ENCODE measurements at places on chromosomes 1 and 21.
A peak's percentile ranks its signal among the peaks of the same experiment; 100 is the strongest.

DNA sequence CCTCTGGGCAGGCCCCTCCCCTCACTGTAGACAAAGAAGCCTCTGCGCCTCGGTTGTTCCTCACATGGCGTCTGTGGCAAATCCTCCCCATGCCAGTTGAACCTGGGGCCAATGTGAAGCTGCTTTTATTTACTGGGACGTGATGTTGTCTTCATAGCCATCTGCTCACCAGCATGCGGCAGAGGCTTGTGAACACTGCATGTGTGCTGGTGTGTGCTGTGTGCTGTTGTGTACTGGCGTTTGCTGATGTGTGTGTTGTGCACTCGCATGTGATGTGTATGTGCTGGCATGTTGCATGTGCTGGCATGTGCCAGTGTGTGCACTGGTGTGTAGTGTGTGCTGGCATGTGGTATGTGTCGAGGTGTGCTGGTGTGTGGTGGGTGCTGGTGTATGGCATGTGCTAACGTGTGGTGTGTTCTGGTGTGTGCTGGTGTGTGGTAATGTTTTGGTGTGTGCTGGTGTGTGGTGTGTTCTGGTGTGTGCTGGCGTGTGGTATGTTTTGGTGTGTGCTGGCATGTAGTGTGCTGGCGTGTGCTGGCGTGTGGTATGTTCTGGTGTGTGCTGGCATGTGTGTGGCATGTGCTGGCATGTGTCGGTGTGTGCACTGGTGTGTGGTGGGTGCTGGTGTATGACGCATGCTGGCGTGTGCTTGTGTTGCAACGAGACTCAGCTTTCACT, 37.2 kb upstream of the TRAPPC10 start:
- DNase-seq, result no peak

DNA sequence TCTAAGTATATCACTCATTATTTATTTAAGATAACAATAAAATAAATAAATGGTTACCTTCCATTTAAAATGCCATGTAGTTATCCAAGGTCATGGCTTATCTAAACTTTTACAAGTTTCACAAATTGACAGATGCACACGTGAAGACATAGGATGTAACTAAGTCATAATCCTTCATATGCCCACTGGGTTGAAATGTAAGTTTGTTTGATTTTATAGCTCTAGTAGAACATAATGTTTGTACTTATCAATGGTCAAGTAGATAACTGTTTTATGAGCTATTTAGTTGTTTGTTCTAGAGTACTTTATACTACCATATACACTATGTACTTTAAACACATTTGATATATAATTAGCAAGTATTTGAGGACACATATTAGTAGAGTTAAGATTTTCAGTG, 43.0 kb downstream of the ITGB3BP start:
- no peak for DNase-seq

DNA sequence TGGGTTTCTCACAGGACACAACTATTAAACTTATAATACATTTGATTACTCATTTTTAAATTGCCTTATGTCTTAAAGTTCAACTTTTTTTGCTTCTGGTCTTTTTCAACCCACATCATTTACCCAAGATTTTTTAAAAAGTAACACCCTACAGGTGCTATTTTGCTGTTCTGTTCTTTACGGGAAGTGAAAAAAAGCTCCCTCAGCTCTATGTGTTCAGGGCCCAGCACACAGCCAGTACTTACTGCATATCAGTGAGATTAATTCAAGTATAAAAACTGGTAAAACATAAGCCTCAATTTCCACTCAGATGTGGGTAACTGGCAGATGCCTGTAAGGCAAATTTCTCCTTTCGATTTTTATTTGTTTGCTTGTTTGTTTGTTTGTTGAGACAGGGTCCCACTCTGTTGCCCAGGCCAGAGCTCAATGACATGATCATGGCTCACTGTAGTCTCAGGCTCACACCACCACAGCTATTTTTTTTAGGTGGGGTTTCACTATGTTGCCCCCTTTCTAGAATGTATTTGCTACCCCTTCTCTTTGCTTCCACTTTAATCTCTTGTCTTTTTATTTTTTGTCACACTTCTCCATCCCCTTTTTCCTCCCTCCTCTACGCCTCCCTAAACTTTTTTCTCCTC, 20.3 kb downstream of the RNASEL start:
- no peak for DNase-seq

- DNase-seq, result peak; percentile 93
These were observed 125.3 kb downstream of the TRABD2B start for GRCh38 chr1:47871799-47872353.

- no peak for DNase-seq
These were observed 315.2 kb downstream of the AJAP1 start for GRCh38 chr1:4969556-4970129.

- DNase-seq, result no peak
These were observed 1.8 kb upstream of the C1orf74 start for GRCh38 chr1:209786146-209786545.

- DNase-seq, result no peak
These were observed 213.8 kb downstream of the GRIK1 start for GRCh38 chr21:29726044-29726443.

DNA sequence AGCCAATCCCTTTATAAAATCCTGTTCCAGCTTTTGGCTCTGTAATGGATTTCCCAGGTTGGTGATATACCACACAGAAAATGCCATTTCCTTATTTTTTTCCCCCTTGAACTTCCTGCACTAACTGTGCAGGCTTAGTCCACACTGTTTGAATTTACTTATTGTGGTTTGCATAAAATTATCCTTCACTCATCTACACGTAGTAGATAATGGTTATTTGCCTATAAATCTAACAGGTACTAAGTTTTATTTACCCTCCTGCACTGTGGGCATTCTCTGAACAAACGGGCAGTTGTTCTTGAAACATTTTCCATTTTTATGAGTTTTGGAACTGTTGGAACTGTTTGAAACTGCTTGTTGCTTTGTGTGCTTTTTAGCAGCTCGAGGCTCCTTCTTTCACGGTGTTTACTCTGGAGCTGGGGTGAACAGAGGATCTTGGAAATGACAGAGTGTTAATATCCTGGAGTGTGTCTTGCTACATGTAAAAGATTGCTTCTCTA, 23.0 kb upstream of the KIFAP3 start:
- no peak for DNase-seq

- no peak for DNase-seq
These were observed 51.8 kb downstream of the CD46 start for GRCh38 chr1:207803678-207804077.

- DNase-seq, result no peak
These were observed 22.2 kb upstream of the LRRC3 start for GRCh38 chr21:44432841-44433790.

DNA sequence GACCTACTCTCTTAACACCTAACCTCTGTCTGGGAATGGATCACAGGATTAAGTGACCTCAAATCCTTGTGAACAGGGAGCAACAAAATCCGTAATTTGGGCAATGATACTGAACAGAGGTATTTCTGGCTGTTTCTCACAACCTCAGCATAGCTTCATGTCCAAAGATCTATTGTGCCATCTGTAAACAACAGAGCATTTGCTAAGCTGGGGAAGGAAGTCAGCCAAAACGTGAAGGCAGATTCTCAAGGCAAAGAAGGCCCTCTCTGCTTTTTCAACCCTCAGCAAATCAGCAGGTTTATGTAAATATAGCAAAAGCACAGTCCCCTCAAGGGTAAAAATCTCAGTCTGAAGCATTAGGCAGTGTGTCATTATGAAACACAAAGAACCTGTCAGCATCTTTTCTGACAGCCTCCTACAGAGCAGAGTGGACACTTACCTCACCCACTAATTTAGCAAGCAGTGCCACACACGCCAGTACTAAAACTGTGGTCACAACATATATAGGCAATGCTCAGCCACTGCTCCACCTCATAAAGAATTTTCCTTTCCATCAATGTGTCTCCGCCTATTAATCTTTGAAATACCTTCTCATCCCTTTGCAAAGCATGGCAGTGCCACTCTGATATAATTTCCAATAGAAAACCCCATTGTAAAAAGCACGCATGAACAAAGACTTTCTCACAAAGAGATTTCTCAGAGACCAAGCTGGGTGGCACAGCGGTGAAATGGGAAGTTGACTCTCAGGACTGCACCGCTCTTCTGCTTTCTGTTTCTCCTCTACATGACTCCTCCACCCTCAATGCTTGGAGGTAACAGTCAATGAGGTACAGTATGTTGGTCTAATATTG, 188.0 kb downstream of the RERE start:
- DNase-seq, result no peak

DNA sequence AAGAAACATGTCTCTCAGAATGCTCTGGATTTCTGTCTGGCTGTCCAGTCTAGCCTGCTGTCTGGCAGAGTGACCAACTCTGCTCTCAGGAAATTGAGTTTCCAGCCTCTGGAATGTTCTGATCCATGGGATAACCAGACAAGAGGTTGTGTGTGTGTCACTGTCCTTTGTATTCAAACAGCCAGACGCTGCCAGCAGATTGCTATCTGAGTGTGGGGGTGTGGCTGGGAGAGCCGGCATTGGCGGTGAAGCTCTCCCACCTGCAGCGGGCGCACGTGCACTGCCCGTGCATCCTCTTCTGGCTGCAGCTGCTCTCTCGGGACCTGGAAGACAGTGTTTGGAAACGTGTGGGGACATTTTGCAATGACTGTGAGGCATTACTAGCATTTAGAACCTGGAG, 26.1 kb downstream of the PKP1 start:
- DNase-seq, result peak; percentile 38

GRCh38 chr1:19940486-19941205, 17.2 kb upstream of the PLA2G2E start:
- DNase-seq, result no peak

GRCh38 chr21:44375761-44376241, 22.4 kb downstream of the TRPM2 start:
- DNase-seq, result no peak

DNA sequence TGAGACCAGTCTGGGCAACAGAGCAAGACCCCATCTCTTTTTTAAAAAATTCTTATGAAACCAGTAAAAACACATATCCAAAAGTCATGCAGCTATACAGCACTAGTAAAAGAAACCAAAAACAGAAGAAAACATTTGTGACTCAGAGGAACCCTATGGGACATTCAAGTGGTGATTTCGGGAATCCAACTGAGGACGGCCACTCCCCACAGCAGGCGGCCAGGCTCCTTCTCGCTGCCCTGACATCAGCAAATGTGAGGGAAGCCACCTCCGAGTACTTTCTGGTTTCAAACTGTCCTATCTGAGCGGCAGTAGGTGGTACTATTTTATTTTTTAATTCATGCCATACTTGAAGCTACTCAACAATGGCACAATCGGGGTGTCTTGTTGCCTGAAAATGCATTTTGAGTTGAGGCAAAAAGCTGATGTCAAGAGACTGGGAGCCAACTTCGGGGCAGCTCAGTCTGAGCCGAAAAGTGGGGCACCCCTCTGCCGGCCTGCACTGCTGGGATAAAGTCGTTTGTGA, 3.3 kb downstream of the SUMO3 start:
- no peak for DNase-seq

- peak; percentile 51 for DNase-seq
These were observed 24.4 kb upstream of the CLDN14 start for GRCh38 chr21:36504067-36505058.

DNA sequence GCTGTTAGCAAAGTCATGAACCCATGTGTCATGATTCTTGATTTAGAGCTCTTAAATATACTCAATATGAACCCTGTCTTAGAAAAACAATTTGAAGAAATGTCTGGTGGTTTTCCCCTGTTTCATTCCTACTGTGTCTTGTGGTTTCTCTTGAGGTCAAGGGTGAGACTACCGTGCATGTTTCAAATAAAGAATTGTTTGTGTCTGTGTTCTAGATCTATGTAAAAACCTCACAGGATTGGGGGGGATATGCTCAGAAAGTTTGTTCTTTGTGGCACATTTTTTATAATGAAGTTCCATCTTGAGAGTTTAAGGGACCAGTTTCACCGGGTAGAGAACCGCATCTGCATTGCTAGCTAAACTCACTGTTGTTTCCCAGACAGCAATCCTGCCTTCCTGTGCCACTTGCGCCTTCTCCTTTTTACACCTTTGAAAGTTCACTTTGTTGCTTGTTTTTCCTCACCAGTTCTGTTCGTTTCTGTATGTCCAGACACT, 30.9 kb upstream of the CACYBP start:
- peak; percentile 92 for DNase-seq

GRCh38 chr1:2194319-2194897, at the start of gene FAAP20:
TSS of gene FAAP20 (minus strand) at chr1:2194772. CDS start at chr1:2194749, 23 bp downstream.
- DNase-seq, result no peak

DNA sequence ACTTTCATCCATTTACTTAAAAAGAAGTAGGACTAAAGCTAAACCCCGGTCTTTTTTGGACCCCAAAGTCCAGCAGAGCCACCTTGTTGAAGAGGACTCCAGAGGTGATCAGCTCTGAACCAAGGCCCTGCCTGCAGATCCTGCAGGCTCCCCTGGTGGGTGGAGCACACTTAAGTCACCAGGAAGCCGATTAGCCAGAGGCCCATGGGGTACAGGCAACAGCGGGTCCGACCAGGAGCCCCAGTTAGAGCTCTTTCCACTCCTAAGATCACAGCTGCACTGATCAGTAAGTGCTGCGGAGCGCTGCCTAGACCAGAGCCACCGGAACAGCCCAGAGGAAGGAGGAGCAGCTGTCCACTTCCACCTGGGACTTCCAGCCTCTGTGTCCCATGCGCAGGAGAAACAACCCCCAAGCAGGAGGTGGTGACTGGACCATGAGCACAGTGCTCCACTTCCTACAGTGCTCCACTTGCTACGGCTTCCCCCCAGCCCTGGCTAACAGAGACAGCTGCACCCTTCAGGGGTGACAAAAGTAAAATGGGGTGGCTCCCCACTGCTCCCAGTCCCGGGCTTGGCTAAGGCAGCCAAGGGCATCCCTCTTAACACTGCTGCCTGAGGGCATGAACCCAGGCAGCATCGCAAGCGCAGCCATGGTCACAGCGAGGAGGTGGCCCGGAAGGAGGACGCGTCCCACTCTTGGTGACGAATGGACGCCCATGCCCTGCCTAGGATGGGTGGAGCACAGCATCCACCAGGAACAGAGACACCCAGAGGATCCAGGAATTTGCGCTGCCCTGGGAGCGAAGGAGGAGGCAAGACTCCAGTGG, 58.0 kb downstream of the NPHP4 start:
- no peak for DNase-seq

DNA sequence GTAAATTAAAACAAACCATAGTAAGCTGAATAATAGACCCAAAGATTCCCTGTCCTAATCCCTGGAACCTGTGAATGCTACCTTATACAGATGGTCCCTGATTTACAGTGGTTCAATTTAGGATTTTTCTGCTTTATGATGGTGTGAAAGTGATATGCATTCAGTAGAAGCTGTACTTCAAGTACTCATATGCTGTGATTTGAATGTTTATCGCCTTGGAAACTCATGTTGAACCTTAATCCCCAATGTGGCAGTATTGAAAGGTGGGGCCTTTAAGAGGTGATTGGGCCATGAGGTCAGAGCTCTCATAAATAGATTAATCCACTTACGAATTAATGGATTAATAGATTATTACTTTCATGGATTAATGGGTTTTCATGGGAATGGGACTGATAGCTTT, 10.6 kb upstream of the RRP15 start:
- no peak for DNase-seq

- no peak for DNase-seq
These were observed 82.8 kb upstream of the LRRC8D start for GRCh38 chr1:89737985-89738510.

GRCh38 chr1:204417074-204417997, 5.7 kb upstream of the PPP1R15B start:
- DNase-seq, result peak; percentile 99

Measured in renal cortical epithelial cell (primary cell).